ENCODE measurements at places on chromosomes 16 and 17. TPM values are rescaled to one million over a fixed set of nuclear protein-coding genes. Genes with fewer than 3 reads are reported as not detected.

The TP53TG3 gene
- not detected for total RNA-seq

The RHBDL1 gene
- 4.3 TPM for total RNA-seq

The ZP2 gene
- 0.33 TPM for total RNA-seq

The AXIN1 gene
- total RNA-seq: 20.4 TPM

The CES3 gene
- 0.77 TPM for total RNA-seq

The MILR1 gene
- 2.0 TPM for total RNA-seq

The NOXO1 gene
- total RNA-seq: 0.55 TPM

The PRSS8 gene
- 6.2 TPM for total RNA-seq

The SRL gene
- 38.6 TPM for total RNA-seq

The PRKCA gene
- 29.3 TPM for total RNA-seq

The HBA2 gene
- total RNA-seq: 1,606 TPM

The SEC14L5 gene
- 2.8 TPM for total RNA-seq

The GPR139 gene
- total RNA-seq: 0.38 TPM

The TBC1D3K gene
- total RNA-seq: not detected

The RNF43 gene
- total RNA-seq: 4.8 TPM

The TM4SF5 gene
- not detected for total RNA-seq

The CRISPLD2 gene
- 39.8 TPM for total RNA-seq

The VASN gene
- 32.7 TPM for total RNA-seq

The RBFOX1 gene
- 22.2 TPM for total RNA-seq

The OTOP3 gene
- total RNA-seq: not detected

The SEC14L1 gene
- total RNA-seq: 83.6 TPM

The HSF4 gene
- 33.2 TPM for total RNA-seq

The SLC25A11 gene
- total RNA-seq: 51.3 TPM

The KRTAP17-1 gene
- total RNA-seq: not detected

The DNAI2 gene
- 0.44 TPM for total RNA-seq

The CD300LB gene
- 0.71 TPM for total RNA-seq

The EPOP gene
- 1.1 TPM for total RNA-seq

The SGCA gene
- 13.5 TPM for total RNA-seq

The PRSS53 gene
- 4.1 TPM for total RNA-seq

The KCNH4 gene
- not detected for total RNA-seq

The SEPTIN12 gene
- not detected for total RNA-seq

The AOC2 gene
- total RNA-seq: 44.6 TPM

The VPS35 gene
- total RNA-seq: 173 TPM

The NACA2 gene
- not detected for total RNA-seq

The HS3ST3B1 gene
- total RNA-seq: 52.8 TPM

The KCNH6 gene
- 24.6 TPM for total RNA-seq

The MGAT5B gene
- total RNA-seq: 9.8 TPM

The ACLY gene
- 145 TPM for total RNA-seq

The CDH5 gene
- total RNA-seq: 41.5 TPM

The ATP2A1 gene
- 46.8 TPM for total RNA-seq

The STX1B gene
- 9.1 TPM for total RNA-seq

The C1QTNF1 gene
- 16.8 TPM for total RNA-seq

The CTDNEP1 gene
- 74.5 TPM for total RNA-seq

The PABPN1L gene
- total RNA-seq: 0.38 TPM

The ZKSCAN2 gene
- total RNA-seq: 21.2 TPM

The TBC1D3L gene
- total RNA-seq: 10.3 TPM

The KRTAP2-3 gene
- not detected for total RNA-seq

The MRM3 gene
- 20.0 TPM for total RNA-seq

The PLEKHH3 gene
- total RNA-seq: 20.6 TPM

The NPIPB9 gene
- total RNA-seq: 3.5 TPM

The CHST6 gene
- total RNA-seq: 2.7 TPM

The HOXB8 gene
- not detected for total RNA-seq

The PPP1R27 gene
- total RNA-seq: not detected

The KCNG4 gene
- total RNA-seq: 1.8 TPM

The RND2 gene
- 8.2 TPM for total RNA-seq

The ARHGAP44 gene
- 12.5 TPM for total RNA-seq

The MPO gene
- 14.1 TPM for total RNA-seq
